NK-92 treated with Interleukin-12 subunit alpha and Interleukin-12 subunit beta, amount 100 ng/mL, for 24 hours (cell line): ENCODE measurements at places on chromosomes 4 and X.

- no peak for DNase-seq
Measured at GRCh38 chrX:46398126-46398525, 147.1 kb downstream of the ZNF674 start.

GRCh38 chr4:93199492-93199891 is 629.1 kb upstream of the ATOH1 start:
- no peak for DNase-seq

DNA sequence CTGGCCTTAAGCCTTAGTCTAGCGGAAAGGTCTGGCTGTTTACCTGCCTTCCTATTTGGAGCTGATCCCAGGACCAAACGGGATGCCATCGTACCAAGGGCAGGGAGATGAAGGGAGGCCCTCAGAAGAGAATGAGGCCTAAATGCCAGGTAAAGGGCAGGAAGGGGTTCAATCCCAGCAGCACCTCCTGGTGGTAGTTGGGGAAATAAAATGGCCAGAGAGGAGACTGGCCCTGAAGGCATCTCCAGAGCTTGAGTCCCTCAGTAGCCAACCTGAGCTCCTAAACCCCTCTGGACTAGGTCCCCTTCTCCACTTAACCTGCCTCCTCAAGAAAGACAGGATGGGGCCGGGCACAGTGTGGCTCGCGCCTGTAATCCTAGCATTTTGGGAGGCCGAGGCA is 53.7 kb downstream of the KDM5C start:
- DNase-seq: no peak

DNA sequence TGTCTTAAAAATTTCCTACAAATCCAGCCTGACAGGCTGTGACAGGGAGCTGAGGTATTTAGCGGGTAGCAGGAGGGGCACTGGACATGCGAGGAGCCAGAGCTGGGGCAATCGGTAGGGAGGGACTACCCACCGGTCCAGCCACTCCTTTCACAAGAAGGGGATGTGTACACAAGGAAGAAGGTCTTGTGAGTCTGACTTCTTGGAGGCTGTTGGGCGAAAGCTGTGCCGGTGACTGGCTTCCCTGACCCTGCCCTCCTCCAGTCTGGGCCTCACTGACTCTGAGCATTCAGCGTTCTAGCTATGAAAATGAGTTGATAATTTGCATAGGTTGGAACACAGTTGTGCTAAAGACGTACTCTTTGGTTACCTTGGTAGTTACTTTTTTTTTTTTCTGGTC is 12.7 kb upstream of the CXCL8 start:
- no peak for DNase-seq

- no peak for DNase-seq
Measured at GRCh38 chr4:24428850-24429249, 155.5 kb downstream of the DHX15 start.

DNA sequence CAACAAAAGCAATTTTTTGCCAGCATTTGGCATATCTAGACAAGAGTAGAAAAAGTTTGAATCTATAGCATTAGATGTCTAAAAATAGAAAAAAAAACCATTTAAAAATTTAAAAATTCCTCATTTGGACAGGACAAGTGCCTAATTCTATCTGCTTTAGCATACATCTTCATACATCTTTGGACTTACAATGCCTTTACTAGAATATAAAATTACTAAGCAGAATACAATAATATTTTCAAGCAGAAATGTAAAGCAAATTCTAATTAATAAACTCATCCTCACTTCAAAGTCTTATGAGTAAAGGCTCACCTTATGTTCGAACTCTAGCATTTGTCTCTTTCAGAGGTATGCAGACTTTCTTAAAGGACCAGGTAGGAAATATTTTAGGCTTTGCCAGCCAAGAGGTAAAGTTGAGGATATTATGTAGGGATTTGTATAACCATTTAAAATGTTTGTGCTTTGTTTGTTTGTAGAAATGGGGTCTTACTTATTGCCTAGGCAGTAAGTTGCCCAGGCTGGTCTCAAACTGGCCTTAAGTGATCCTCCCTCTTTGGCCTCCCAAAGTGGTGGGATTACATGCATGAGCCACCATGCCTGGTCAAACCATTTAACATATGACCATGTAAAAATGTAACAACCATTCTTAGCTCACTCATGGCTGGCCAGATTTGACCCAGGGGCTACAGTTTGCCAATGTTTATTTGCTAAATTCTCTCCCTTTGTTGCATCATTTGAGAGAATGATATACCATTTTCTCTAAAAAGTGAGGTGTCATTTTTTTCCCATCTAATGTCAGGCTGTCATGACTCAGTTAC is 29.1 kb downstream of the UGDH start:
- no peak for DNase-seq

- DNase-seq: no peak
Measured at GRCh38 chr4:147620315-147620714, 3.1 kb downstream of the TMEM184C start.

DNA sequence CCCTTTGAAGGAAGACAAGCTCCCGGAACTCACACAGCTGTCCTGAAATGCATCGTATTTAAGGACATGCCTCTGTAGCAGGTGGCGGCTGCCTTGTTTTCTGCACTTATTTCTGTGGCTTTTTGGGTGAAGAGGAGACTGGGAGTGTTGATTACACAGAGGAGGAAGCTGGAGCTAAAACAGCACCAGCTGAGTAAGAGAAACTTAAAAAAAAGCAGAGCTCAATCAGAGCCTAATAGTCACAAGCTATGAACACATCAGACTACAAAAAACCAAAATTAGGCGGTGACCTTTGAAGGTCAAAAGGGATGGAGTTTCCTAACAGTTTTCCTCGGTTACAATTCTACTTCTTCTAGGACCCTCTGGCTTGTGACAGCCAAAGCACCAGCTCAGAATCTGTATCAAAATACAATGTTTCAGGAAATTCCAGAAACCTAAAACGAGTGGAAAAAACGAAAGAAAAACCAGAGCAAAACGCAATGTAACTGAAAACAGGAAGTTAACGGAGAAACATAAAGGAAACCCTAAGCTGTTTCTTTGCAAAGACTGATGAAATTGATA is 13.5 kb downstream of the PRKX start:
- no peak for DNase-seq

DNA sequence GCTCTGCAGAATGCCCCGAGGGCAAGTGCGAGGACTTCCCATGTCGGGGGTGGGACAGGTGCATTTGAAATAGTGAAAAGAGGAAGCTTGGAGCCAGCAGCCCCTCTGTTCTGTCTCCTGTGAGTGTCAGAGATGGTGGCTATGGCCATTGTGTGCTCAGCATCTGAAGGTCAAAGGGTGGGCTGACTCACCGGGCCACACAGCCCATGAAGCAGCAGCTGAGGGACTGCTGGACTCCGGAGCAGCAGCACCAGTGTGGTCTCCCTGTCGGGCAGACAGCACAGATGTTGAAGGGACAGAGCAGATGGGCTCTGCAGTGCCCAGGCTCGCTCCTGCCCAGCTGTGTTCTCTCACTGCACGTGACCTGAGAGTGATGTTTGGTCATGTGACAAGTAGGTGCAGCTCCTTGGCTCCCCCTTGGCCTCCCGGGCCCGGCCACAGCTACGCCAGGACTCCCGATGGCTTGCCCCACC is 53.5 kb downstream of the TBC1D14 start:
- no peak for DNase-seq

GRCh38 chrX:65813245-65813644 is 145.8 kb downstream of the MSN start:
- no peak for DNase-seq

- no peak for DNase-seq
Measured at GRCh38 chrX:136847874-136848273, 32.7 kb downstream of the RBMX start.

DNA sequence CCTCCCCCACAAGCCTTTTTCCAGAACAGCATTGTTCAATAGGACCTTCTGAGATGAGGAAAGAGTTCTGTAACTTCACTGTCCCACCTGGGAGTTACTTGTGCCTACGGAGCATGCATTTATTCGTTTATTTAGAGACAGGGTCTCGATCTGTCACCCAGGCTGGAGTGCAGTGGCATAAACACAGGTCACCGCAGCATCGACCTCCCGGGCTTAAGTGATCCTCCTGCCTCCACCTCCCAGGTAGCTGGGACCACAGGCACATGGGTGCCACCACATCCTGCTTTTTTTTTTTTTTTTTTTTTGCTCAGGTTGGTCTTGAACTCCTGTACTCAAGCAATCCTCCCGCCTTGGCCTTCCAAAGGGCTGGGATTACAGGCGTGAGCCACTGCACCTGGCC is 2.9 kb downstream of the MAP3K15 start:
- DNase-seq: no peak
